ENCODE measurements at places on chromosomes 11 and 22.

GRCh38 chr11:102592634-102593581 lies 32.2 kb downstream of the MMP20 start:
- DNase-seq = no peak

DNA sequence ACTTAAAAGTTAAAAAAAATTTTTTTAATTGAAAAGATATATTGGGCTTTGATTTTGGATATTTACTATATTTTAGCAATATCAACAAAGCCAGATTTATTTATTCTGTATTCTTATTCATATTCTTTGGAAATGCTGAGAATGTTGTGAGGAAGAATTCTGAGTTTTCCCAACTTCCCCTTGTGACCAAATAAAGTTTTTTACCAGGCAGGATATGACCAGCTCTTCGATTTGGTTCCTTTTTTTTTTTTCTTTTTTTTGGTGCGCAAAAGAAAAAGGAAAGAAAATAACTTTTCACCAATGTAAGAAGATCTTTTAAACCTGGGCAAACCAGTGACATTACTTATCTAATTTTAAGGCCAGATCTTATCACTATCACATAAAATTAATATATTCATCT lies 12.9 kb downstream of the TCP11L1 start:
- DNase-seq = no peak

- no peak for DNase-seq
Observed at GRCh38 chr22:29944339-29944738, 61.4 kb downstream of the MTMR3 start.

DNA sequence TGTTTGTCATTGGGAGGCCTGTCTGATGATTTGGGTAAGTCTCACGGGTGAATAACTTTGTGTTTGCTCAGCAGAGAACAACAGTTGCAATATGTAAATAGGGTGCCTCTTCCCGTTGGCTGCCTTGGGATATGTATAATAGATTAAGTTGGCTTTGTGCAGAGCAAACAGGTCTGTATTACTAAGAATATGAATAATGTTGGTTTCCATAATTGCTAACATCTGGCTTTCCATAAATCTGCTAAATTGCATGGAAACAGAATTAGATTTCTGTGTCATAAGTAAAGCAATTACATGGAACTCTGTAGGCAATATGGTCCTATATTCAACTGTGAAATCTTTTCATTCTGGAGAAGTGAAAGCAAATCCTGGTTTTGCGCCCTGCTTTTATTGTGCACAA lies 636.0 kb upstream of the ANO5 start:
- no peak for DNase-seq

GRCh38 chr11:35619116-35619854 lies 1.0 kb downstream of the FJX1 start:
- peak; percentile 39 for DNase-seq

DNA sequence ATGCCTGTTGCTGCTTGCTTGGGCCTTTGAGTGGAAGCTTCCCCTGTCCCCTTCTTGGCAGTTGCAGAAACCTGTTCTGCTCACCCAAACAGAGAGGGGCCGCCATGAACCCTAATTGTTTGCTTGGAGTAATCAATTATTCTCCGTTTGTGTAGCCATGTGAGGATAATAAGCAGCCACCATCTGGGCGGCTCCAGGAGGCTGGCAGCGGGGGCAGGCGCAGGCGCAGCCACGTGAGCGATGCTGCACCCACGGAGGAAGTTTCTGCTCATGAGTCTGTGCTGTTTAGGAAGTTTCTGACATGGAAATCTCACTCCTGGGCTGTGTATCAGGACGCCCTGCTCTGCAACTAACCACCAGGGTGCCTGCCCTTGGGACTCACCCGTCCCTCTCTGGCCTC lies 90.1 kb downstream of the MPPED1 start:
- DNase-seq = no peak

GRCh38 chr11:120057028-120057330 lies 80.9 kb downstream of the TRIM29 start:
- no peak for DNase-seq

DNA sequence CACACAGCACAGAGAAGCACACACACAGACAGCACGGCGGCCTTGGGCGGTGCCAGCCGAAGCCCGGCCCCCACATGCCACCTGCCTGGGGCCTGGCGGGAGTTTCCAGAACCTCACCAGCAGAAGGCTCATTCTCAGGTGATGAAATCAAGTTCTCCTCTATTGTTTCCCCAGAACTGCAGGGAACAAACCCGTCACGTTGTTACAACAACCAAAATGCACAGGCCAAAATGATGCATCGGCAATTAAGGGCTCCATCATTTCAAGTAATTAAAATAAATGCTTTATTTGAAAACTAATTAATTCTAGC lies 30.8 kb downstream of the GNB1L start:
- DNase-seq = no peak

GRCh38 chr11:120929664-120930154 lies 94.2 kb upstream of the TBCEL start:
- DNase-seq = peak; percentile 24

- DNase-seq = no peak
Observed at GRCh38 chr11:13260963-13261588, 16.5 kb upstream of the BMAL1 start.

GRCh38 chr22:49251371-49251770 lies 576.3 kb downstream of the BRD1 start:
- no peak for DNase-seq

DNA sequence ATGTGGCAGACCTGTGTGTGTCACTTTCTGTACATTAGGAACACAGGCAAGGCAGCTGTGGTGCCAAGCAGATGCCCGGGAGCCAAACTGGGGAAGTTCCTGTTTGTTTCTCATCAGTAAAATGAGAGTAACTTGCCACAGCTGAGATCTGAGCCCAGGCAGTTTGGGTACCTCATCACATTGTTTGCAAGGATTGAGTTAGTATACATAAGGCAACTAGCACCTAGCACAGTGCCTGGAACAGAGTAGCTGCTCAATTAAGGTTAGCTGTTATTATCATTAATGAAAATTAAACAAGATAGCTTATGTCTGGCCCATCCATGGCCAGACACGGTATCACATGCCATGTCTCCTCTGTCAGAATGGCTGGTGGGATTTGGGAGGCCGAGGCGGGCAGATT lies 7.8 kb downstream of the SOX10 start:
- DNase-seq = no peak

DNA sequence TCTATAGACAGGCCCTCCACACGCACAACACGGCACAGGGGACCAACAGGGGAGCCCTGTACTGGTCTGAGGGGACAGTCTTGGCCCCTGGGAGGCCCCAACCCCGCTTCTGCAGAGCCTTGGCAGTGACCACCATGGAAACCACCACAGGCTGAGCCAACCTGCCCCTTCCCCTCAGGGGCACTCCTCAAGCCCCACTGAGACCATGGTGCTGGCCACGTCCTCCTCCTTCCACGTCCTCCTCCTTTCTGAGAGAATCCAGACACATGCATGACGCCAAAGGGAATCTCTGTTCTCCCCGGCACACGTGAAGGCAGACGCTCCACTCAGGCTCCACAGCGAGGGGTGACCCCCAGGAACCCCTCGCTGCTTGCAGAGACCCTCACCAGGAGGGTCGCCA lies 2.7 kb downstream of the BRD1 start:
- DNase-seq = no peak

DNA sequence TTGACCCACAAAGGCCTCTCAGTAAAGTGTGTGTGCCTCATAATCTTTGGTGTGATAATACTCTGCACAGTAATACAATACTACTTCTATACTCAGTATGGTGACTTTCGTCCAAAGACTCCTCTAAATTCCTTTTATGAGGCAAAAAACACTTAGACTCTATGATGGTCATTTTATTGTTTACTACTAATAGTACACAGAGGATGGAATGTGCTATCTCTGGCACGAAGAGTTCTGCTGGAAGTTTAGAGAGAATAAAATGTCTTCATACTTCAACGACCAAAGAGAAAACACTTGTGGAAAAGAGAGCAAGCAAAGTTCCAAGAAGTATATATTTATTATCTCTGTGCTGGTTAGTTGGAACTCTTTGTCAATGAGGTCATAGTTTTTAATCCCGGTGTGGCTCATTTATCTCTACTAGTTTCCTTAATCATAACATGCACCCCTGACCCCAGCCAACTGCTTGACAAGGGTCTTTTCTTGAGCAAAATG lies 7.5 kb upstream of the CSTF3 start:
- no peak for DNase-seq

- no peak for DNase-seq
Observed at GRCh38 chr11:36588099-36588498, 6.2 kb upstream of the IFTAP start.

DNA sequence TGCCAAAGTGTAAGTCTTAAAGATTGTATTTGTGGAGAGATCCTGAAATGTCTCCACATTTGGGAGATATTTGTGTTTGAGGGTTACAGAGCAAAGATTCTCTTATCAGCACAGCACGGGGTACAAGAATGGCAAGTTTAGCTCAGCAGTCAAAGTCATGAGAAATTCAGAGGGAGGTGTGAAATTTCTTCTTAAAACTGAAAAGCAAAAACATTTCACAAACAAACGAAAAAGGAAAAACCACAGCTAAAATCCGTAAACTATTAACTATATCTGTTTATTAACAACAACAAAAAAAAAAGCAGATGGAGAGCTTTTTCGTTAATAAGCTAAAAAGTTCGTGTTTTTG lies 40.9 kb upstream of the ETS1 start:
- no peak for DNase-seq

- no peak for DNase-seq
Observed at GRCh38 chr22:27959335-27960090, 40.5 kb upstream of the PITPNB start.

DNA sequence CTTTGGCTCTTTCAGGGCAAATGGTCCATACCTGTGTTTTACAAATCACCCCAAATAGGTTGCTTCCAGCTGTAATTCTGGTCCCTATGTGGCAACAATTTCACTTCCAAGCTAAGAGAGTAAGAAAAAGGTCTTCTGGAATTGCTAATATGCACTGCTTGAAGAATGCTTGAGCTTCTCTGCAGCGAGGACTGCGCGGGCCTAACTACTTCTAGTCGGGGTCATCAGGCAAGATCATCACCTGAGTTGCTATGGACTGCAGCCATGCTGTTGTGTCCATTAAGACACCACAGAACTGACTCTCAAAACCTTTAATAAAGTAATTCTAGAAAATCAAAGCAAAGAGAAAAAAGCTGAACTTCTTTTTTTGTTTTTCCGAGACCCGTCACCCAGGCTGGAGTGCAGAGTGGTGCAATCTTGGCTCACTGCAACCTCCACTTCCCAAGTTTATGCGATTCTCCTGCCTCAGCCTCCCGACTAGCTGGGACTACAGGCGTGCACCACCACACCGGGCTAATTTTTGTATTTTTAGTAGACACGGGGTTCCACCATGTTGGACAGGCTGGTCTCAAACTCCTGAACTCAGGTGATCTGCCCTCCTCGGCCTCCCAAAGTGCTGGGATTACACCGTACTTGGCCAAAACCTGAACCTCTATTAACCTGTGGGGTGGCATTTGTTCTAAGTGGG lies 2.2 kb downstream of the JOSD1 start:
- DNase-seq = no peak

- no peak for DNase-seq
Observed at GRCh38 chr11:93512949-93513667, 30.1 kb downstream of the SMCO4 start.

DNA sequence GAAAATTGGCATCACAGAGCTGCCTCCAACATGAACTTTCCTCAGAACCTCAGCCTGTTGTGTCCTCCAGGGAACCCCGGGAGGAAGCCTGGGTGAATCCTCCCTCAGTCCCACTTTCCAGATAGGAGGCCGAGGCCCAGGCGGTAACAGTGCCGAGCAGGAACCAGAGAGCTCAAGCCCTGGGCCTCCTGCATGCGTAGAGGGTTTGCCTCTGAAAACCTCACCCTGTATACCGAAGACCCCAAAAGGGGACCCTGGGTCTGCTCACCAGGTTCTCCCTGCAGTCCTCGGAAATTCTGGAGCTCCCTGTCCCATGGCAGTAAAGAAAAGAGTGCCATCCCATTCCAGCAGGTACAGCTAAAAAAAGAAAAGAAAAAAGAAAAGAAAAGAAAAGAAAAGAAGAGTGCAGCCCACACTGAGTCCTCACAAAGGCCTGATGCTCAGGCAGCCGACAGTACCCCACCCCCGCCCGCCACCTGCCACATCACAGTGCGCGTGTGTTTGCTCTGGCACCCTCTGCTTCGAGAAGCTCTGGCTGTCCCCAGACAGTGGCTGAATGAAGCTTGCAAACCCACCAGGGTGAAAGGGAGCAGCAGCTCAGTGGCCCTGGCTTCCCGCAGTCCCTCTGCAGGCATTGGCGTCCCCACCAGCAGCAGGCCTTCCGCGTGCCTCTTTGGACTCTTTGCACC lies 28.4 kb upstream of the FADD start:
- DNase-seq = no peak

DNA sequence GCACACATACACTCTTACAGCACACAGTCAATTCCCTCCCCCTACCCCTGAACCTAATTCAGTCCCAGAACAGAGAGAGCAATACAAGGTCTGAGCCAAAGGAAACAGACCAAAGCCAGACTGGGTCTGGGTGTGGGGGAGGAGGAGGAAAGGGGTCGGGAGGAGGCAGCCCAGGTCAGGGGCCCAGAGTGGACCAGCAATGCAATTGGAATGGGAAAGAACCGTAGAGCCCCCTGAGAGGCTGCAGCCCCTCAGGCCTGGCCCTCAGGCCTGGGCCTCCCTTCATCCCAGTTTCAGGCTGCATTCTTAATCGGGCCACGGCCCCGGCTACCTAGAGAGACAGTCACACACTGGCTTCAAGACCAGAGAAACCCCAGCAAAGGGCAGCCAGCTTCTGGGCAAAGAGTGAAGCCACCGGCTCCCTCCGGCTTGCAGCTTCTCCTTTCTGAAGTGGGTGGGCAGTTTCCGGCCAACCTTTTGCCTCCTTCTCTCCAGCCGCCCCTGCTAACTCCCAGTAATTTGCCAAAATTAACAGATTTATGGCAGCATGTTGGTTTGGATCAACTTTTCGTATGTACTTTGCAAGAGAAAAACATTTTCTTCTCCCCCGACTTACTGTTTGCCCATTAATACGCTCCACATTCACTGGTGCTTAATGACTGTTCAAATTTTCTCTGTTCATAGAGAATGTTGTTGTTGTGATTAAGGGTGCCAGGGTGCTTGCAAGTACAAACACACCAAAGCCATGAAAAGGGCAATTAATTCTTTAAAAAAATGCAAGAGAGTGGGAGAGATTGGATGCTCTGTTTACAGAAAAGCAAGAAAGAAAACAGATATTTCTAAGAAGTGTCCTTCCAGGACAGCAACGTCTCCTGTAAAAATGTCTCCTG lies 488.3 kb downstream of the MN1 start:
- DNase-seq = no peak

- no peak for DNase-seq
Observed at GRCh38 chr22:46031965-46032851, 55.2 kb upstream of the WNT7B start.

GRCh38 chr11:120108154-120108784 lies 29.6 kb downstream of the TRIM29 start:
- DNase-seq = peak; percentile 92

- no peak for DNase-seq
Observed at GRCh38 chr11:15667127-15667725, 552.5 kb downstream of the INSC start.

DNA sequence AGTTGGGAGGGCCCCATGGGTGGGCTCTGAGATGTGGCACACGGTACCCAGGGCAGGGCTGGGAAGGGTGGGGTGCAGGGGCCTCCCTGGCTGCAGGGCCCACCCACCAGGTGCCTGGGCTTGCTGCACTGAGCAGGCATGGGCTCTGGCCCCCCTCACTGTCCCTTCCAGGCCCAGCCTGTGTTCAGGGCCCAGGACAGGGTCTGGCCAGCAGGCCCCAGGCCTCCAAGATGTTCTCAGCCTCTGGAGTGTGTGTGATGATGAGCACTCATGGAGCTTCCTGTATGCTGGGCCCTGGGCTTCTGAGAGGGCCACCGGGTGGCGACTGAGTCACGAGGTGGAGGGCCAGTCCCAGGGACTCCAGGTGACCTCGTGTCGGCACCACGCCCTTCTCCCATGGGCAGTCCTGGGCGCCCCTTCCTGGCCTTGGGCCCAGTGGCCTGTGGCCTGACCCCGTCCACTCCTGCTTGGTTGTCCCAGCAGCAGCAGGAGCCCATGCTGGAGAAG lies 55.9 kb upstream of the CCDC188 start:
- DNase-seq = peak; percentile 49
